ENCODE measurements at places on chromosomes 6 and 20. TPM values are rescaled to one million over a fixed set of nuclear protein-coding genes. Genes with fewer than 3 reads are reported as not detected.

Gene CD164
- 256 TPM for total RNA-seq

Gene SNAP25
- total RNA-seq = 4.8 TPM

Gene CALHM4
- total RNA-seq = not detected

Gene SIRPB1
- 0.93 TPM for total RNA-seq

Gene CRYBG1
- total RNA-seq = 0.64 TPM

Gene GGTLC1
- total RNA-seq = not detected

Gene SLC2A4RG
- 122 TPM for total RNA-seq

Gene TMC2
- 0.07 TPM for total RNA-seq

Gene LAMA2
- 56.8 TPM for total RNA-seq

Gene PNPLA1
- 0.14 TPM for total RNA-seq

Gene NUP153
- 48.2 TPM for total RNA-seq

Gene ISM1
- total RNA-seq = 5.0 TPM

Gene PSMB8
- 14.2 TPM for total RNA-seq

Gene SPATS1
- total RNA-seq = not detected

Gene HRH3
- total RNA-seq = not detected

Gene TMEM14B
- 58.5 TPM for total RNA-seq

Gene KCNK15
- 0.20 TPM for total RNA-seq

Gene CRISP1
- total RNA-seq = not detected

Gene BMP7
- 22.2 TPM for total RNA-seq

DNA sequence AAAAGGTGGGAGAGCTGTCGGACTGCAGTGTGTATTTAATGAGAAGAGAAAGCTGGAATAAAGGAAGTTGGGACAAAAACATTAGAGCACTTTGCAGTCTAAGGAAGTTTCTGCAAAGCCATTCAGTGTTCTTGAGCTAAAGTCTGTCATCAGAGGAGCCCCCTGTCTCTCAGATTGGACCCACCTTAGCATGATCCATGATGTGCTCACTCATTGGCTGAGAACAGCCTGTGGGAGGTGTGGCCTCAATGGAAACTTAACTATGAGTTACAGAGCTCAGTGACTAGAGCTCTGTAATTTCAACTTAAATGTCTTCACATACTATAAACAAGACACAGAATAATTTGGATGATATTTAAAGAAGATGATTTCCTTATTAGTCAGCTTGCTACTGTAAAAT is 437.0 kb downstream of the BTBD3 start:
- DNase-seq = no peak

DNA sequence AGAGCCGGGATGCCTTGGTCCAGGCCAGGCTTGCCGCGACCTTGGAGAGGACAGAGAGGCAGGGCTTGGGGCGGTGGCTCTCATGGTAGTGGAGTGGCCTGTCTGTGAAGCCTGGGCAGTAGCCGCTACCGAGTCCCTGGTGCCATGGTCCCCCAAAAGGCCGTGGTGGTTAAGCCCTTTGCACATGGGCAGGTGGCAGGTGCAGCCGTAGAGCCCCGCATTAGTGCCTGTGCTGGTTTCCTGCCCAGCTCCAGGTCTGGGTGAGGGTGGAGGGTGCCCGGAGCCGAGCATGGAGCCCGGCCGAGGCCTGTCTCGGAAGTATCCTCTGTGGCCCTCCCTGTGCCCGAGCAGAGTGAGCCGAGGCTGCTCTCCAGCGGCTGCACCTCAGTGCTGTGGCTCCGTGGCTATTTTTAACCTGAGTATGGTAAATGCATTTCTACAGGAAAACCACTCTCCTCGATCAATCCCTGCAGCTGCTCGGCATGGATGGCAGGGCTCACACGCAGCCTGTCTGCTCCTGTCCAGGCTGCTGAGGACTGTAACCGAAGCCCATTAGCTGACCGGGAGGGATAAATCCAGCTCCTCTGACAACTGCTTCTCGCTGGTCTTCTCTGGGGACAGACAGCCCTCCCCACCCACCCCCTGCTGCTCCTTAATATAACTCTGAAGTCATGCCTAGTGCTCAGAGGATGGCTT is 36.3 kb upstream of the GATA5 start:
- no peak for DNase-seq

DNA sequence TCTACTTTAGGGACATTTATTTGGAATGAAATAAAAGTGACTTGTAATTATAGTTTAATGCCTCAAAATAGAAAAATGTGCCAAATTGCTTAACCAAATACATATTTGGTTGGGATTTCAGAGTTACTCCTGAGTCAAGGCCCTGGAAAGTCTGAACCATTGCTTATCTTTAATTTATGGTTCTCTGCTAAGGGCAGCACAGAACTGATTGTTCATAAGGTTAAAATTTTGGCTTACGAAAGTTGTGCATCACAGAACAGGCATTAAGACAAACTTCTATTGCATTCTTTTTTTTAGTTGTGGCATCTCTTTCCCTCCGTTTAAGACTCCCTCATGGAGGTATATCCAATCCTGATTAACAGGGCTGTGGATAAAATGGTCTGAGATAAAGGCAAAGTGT is 92.2 kb upstream of the TENT5A start:
- DNase-seq = no peak

- DNase-seq = no peak
Measured at GRCh38 chr20:57159193-57159851, 107.1 kb downstream of the BMP7 start.

GRCh38 chr20:35849706-35850105 is 77.9 kb downstream of the PHF20 start:
- no peak for DNase-seq

DNA sequence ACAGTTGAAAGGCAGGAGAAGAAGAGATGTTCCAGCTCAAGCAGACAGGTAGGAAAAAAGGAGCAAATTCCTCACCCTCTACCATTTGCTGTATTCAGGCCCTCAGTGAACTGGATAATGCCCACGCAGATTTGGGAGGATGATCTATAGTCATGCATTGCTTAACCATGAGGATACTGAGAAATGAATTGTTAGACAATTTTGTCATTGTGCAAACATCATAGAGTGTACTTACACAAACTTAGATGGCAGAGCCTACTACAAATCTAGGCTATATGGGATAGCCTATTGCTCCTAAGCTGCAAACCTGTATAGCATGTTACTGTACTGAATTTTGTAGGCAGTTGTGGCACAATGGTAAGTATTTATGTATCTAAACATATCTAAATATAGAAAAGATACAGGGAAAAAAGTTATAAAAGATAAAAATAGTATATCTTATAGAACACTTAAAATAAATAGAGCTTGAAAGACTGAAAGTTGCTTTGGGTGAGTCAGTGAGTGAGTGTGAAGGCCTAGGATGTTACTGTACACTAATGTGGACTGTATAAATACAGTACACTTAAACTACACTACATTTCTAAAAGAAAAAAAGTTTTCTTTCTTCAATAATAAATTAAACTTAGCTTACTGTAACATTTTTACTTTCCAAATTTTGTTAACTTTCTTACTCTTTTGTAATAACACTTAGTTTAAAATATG is 672.3 kb downstream of the UTRN start:
- no peak for DNase-seq

- DNase-seq = no peak
Measured at GRCh38 chr6:72406517-72406916, 215.3 kb upstream of the KCNQ5 start.

DNA sequence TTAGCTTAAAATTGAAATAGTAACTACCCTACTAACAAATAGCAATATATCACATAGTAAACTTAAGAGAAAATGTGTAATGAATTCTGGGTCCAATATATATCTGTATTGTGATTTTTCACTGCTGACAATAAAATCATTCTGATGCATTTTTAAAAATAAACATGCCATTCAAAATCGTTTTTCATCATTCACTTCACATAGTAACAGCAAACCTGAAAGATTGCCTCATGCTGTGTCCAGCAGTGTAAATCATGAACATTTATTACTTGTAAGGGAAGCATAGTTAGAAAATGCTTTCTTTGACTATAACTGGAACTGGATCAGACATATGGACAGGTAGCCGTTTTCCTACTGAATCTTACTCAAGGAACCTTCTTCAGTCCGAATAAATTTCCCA is 446.1 kb downstream of the UTRN start:
- no peak for DNase-seq

DNA sequence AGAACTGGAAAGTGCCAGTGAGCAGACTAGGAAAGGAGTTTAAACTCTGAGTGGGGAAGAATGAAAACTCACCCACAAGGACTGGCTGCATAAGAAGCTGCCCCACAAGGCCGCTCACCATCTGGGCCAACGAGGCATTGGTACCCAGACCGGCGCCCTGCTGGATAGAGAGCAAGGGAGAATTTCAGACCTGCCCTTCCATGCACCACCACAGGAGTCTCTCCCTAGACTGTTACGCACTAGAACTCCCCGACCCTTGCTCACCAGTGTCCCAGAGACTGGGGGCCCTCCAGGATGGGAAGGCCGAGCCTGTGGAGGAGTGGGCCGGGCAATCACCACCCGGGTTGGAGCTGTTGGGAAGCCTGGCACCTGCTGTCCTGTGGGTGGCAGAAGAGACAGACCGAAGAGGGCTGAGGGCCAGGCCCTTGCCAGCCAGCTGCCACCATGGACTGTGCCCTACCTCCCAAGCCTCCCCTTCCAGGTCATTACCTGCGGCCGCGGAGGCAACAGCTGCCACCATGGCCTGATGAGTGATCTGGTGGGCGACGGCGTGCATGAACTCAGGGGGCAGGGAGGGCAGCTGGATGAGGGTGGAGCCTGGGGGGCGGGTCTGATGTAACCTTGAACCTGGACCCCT is 8.5 kb downstream of the BAG6 start:
- DNase-seq = no peak

GRCh38 chr6:15768999-15769398 is 106.2 kb upstream of the DTNBP1 start:
- no peak for DNase-seq

DNA sequence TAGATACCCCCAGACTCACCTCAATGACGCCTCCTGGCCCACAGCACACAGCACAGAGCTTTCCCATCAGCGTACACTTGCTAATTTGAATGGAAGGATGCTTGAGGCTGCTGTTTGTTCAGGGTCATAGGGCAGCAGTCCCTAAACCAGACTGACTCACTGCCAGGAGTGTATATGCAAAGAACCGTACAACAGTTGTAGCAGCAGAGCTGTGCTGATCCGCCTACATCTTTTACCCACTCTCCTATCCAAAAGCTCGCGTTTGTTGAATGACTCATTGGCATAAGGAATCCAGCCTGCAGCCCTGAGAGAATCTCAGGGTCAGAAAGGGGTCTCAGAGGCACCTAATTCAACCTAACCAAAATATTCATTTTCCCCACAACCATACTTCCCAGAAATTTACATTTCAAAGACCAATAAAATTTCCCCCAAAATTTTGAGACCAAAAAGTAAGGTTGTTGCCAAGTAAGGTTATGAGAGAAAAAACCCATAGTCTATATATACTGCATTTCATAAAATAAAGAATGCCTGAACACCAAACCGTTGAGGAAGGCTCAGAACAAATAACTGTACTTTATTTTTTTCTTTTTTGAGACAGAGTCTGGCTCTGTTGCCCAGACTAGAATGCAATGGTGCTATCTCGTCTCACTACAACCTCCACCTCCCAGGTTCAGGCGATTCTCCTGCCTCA is 35.3 kb upstream of the CCND3 start:
- no peak for DNase-seq

- DNase-seq = no peak
Measured at GRCh38 chr6:1599469-1599868, 10.2 kb upstream of the FOXC1 start.

DNA sequence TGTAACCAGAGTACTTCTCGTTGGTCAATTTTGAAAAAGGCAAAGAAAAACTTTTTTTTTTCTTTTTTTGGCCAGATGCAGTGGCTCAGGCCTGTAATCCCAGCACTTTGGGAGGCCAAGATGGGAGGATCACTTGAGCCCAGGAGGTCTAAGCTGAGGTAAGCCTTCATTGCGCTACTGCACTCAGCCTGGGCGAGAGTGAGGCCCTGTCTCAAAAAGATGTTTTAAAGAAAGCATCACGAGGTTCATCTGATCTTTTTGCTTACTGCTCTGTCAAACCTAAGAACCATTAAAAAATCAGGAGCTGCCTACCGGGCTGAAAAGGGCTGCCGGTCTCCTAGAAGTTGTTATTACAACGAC is 607 bp downstream of the LYRM2 start:
- no peak for DNase-seq

- no peak for DNase-seq
Measured at GRCh38 chr20:38017959-38018358, 15.3 kb downstream of the TTI1 start.

- no peak for DNase-seq
Measured at GRCh38 chr6:53446151-53446550, 97.4 kb upstream of the ELOVL5 start.

GRCh38 chr6:154219250-154219649 is 137.4 kb downstream of the IPCEF1 start:
- no peak for DNase-seq

DNA sequence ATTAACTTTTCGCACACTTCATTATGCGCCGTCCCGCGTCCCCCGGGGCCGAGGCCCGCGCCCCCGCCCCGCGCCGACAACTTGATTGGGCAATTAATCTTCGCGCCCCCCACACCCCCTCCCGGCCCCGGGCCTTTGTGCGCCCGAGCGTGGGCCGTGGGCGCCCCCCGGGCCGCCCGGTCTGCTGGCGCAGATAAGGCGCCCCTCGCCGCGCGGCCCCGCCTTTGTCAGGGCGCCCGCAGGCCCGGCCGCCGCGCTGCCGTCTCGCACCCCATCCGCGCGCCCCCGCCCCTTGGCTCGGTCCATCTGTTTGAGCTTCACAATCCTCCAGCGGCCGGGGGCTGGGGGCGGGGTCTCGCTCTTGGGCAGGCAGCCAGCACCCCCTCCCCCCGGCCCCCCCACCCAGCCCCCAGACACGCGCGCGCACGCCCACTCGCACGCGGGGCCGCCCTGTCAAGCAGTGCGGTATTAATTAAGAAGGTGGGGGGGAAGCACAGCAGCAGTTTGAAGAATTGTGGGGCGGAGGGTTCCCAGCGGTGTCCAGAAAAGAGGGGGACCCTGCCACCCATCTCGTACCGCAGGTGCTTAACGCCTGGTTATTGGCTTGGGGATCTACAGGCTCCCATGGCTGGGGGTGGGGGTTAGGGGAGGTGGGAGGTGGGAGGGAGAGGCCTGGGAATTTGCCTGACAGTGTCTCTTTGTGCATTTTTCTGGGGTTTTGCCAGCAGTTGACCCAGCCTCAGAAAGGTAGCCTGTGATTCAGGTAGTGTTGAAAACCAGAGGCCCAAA is 34.6 kb upstream of the SCRT2 start:
- DNase-seq = no peak

- DNase-seq = no peak
Measured at GRCh38 chr20:21125072-21125848, 622 bp upstream of the KIZ start.

DNA sequence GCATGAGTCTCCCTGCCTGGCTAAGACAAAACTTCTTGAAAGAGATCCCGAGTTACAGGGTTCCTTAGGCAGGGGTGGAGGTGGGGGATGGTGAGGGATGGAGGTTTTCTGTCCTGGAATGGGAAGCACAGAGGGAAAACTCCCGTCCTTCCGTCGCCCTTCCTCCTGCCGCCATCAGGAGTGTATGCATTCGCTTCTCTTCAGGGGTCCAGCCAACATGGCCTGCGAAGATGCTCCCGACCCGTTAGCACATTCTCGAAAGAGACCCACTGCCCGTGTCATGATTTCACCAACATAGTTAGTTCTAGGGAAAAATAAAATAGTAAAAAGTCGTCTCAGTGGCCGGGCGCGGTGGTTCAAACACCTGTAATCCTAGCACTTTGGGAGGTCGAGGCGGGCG is 37.1 kb downstream of the KIF25 start:
- DNase-seq = no peak

- DNase-seq = no peak
Measured at GRCh38 chr20:52291109-52291508, 99.5 kb upstream of the ZFP64 start.

- no peak for DNase-seq
Measured at GRCh38 chr6:42984924-42985475, 630 bp downstream of the PPP2R5D start.

- DNase-seq = no peak
Measured at GRCh38 chr6:124968401-124968800, 6.2 kb downstream of the RNF217 start.

- no peak for DNase-seq
Measured at GRCh38 chr6:20873425-20874190, 339.4 kb downstream of the CDKAL1 start.

Measured in mesothelial cell of epicardium (in vitro differentiated cells).